ELF-1 (cell line): ENCODE measurements at places on chromosomes 4 and X.

- DNase-seq = no peak
These were observed 165.0 kb downstream of the FMR1NB start for GRCh38 chrX:148146121-148146520.

DNA sequence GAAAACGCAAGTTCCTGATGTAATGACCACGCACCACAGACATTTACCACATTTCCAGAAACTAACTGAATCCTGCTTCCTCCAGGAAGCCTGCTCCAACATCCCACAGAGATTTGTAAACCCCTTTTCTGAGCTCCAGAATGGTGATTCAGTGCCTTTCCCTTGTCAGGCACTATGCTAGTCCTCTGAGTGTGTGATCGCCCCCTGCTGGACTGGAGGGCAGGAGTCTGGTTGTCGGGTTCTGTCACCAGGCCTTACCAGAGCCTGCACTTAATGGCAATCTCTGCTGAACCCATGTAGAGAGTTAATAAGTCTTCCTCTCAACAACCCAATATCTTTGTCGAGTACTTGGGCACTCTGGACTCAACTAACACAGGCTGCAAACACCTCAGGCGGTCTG, 14.5 kb upstream of the KDM5C start:
- DNase-seq = peak; percentile 38

DNA sequence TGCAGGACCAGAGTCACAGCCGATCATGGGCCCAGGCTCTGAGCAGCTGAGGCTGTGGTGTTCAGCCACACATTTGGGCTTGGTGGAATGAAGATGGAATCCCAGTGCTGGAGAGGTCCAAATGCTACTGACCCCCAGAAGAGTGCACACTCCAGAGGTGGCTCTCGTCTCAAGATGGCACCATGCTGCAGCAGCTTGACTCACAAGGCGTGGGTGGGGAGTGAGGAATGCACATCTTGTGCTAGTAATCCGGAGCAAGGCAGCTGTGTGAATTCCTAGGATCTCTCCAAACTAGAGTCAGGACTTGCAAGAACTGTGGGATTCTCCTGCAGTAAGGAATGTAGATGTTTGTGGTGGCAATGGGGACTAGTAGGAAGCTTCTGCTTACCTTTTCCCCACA, 28.7 kb downstream of the RAB28 start:
- DNase-seq = peak; percentile 2

DNA sequence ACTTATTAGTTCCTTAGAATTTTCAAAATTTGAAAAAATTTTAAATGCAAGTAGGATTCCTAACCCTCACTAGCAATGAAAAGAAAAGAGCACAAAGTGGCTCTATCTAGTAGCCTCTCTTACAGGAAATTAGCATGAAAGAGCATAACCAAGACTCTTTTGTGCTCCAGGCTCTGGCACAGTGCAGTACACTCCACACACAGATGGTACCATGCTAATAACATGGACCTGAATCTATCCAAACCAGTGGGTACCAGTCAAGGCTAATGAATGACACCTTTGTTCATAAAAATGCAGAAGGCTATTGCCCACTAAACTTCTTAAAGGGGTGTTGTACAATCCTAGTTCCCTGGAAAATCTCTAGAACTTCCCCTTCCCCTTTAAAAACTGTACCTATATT, 119.0 kb downstream of the MANBA start:
- DNase-seq = no peak

GRCh38 chr4:17132226-17132625, 233.8 kb upstream of the LDB2 start:
- DNase-seq = no peak

DNA sequence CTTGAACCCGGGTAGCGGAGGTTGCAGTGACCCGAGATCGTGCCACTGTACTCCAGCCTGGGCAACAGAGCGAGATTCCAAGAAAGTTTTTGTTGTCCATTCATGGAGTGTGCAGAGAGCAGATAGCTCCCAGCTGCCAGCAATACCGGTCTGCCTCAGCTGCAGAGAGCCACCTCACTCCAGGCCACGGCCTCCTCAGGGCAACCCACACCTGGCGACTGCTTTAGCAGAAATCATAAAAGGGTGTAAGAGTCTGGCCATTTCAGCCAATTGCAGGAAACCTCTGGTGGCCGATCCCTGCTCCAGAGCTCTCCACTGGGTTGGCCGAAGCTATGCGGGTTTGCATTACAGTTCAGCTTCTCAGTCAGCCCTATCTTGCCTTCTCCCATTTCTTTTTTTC, 227.4 kb upstream of the BCOR start:
- no peak for DNase-seq

DNA sequence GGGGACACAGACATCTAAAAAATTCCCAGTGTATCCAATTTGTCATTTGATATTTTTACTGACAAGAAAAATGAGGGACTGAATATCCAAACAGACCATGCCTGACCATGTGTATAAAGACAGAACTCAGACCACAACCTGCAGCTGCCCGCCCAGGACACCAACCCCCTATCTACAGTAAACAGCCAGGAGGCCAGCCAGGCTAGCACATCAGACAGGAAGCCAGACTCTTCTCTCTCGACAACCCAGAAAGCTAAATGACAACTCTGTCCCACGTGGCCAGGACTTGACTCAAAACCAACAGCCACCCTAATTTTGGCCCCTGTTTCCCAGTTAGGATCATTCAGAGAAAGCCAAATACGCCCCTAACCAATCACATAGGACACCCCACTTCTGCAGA, 15.1 kb downstream of the AFAP1 start:
- DNase-seq = no peak

GRCh38 chrX:110004731-110005369, 1.9 kb downstream of the TMEM164 start:
- DNase-seq = no peak

DNA sequence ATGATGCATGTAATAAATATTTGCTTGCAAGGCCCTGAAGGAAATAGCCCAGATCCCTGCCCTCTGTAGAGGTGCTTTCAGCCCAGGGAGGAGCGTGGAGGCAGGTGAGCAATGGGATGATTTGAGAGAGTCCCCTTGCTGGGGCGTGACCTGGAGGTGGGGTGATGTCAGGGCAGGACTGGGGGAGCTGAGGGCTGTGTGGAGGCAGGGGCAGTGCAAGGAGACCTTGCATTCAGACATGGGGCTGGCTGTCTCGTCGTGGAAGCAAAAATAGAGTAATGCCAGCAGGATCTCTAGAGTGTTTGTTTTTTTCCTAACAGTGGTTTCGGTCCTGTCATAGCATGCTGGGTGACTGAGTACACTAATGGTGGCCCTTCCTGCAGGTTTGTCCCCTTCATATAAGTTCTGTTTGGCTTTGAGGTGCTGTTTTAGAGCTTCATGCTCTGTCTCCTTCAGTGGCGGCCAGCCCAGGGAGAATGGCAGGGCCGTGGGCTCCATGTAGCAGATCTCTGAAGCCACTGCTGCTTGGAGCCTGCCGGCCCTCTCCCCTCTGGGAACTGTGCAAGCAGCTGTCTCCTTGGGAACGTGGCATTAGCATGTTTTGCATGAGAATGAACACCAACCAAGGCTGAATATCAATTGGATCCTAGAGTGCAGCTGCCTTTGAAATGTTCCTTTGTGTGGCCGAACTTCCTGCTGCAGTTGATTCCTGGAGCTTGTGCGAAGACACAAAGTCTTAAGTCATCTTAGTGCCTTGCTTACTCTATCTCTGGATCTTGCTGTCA, 39.3 kb upstream of the CLDN34 start:
- peak; percentile 94 for DNase-seq

- DNase-seq = no peak
These were observed 86.1 kb downstream of the FMR1NB start for GRCh38 chrX:148067285-148067684.

GRCh38 chr4:102694791-102695190, 66.0 kb downstream of the MANBA start:
- DNase-seq = no peak

DNA sequence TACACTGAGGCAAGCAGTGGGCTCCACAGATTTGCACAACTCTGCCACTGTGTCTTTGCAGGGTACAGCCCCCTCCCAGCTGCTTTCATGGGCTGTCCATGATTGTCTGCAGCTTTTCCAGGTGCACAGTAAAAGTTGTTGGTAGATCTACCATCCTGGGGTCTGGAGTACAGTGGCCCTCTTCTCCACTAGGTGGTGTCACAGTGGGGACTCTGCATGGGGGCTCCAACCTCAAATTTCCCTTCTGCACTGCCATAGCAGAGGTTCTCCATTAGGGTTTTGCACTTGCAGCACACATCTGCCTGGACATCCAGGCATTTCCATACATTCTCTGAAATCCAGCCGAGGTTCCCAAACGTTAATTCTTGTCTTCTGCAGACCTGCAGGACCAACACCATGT, 1002.3 kb downstream of the FAM133A start:
- DNase-seq = no peak

DNA sequence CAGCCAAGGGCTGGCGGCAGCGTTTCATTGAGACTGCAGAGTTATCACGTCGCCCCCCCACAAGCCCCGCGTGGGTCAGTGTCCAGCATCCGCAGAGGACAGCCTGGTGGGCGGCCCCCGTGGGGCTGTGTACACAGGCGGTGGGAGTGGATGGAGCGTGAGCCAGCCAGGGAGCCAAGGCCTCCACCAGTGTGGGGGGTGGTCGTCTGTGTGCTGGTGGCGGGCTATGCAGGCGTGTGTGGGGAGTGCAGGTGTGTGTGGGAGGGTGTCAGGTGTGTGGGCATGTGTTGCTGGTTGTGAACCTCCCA, 56.5 kb upstream of the NKX1-1 start:
- DNase-seq = no peak

DNA sequence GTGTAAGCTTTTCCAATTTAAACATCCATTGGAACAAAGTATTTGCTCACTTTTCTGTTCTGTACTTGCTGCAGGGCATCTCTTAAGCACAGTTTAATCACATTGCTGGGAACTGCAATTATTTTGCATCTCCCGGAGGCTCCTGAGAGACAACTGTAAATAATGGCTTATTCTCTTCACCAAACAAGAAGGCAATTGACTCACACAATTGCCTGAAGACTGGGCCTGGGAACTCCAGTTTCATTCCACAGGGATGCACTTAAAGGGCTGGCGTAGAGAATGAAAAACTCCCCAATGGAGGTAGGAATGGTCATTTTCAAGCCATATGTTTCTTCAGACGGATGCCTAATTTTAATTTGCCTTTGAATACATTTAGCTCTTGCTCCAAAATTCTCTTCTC, 29.5 kb downstream of the TFDP3 start:
- peak; percentile 27 for DNase-seq

- no peak for DNase-seq
These were observed 159.3 kb upstream of the GALNT7 start for GRCh38 chr4:173009129-173009823.

DNA sequence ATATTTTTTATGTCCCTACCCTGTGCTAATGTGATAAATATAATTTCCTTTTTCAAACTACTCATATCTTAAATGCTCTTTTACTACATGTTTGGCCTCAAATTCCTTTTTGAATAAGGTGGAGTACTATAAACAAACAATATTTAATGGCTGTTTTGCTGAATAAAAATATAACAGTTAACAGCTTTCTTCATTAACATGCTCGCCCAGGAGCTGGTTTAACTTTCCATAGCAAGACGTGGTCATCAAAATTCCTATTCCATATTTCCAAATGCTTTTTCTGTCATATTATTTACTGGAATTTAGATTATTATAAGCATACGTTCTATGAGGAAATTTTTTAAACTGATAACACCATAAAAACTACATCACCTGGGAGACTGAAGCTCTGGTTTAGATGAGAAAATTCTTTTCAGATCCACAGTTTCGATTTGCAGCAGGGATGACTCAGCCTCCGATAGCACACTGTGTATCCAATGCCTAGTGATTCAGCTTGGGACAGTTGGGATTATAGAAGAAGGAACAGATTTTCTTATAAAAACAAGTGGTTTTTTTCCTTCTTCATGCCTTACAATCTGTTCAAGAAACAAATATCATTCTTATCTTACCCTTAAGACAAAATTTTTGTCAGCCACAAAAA, 129.1 kb downstream of the FBXO8 start:
- no peak for DNase-seq
